ENCODE measurements at places on chromosomes 3 and 15. TPM values are rescaled to one million over a fixed set of nuclear protein-coding genes. Genes with fewer than 3 reads are reported as not detected.
A peak's percentile ranks its signal among the peaks of the same experiment; 100 is the strongest.

CFAP92 gene
- total RNA-seq: 0.68 TPM

FBXO40 gene
- total RNA-seq: 240 TPM

ASB14 gene
- total RNA-seq: 7.8 TPM

SSUH2 gene
- 2.7 TPM for total RNA-seq

DNA sequence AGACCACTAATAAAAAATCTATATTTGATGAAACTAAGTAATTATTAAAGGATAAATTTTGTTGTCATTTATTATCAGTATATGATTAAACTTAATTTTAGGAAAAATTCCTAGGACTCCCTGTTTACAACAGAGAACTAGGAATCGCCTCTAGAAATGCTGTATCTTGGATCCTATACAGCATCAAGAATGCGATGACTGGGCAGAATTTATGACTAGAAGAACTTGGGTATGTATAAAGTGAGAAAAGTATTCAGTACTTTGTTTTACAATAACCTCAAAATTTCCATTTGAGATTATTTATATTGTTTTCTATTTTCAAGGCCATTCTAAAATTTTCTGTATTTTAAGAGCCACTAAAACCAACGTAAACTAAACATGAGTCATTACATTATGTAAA is 82.3 kb upstream of the AGTR1 start:
- no peak for DNase-seq

DNA sequence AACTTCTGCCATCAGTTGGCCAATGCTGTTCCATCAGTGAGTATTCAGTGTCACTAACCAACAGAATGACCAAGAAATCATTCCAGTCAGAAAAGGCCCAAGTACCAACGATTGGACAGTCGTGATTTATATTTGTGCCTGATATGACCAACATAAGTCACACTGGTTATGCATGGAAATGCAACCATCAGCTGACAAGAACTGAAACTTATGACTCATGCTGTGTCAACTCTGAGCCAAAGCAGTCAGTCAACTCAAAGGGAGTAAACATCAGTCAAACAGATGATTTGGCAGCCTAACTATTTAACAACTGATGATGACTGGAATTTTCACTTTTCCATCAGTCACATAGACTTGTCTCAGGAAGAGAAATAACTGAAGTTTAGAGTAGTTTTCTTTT is 142.4 kb downstream of the ANXA2 start:
- no peak for DNase-seq

DNA sequence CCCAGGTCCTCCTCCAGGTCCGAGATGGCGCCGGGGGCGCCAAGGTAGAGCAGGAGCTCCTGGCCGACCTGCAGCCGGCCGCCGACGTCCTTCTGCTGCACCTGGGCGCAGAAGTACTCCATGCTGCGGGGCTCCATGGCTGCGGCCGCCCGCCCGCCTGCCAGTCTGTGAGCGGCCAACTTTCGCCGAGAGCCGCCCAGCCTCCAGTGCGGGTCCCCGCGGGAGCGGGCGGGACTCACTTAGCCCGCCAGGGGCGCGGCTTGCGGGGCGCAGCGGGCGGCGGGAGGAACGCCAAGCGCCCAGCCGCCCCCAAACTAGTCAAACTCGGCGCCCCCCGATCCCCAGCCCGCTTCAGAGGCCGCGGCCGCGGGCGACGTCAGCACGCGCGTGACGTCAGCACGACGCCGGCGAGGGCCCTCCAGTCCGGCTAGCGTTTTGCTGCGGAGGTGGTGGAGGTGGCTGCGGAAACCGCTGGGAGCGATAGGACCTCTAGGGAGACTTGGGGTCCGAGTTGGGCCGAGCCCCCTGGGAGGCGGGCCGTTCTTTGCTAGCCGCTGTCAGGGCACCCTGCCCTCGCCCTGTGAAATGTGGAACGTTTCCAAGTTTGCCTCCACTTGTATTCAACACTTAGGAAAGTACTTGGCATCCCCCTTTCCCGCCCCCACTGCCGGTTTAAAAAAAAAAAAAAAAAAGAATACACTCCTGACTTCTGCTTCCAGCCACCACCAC is at the start of gene CLASP2:
Gene CLASP2 (minus strand): TSS at position 389 of the 729 bp plus-strand sequence. CDS start 252 bp downstream, at position 137.
- peak; percentile 91 for DNase-seq

DNA sequence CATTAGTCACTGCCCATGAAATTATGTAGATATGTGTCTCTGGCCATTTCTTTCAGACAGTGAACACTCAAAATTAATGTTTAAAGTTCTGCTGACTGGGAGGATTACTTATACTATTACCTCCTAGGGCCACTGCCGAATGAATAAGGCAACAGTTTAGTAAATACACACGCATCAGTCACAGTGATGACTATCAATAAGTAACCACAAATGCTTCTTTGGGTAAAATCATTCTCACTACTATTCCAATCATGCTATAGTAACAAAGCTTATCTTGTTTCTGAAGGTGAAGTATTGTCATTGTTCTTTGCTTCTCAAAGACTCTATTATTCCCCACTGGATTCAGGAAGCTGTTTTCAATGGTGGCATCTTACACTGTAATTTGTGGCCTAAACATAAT is 478.8 kb downstream of the EPHA3 start:
- DNase-seq: no peak

DNA sequence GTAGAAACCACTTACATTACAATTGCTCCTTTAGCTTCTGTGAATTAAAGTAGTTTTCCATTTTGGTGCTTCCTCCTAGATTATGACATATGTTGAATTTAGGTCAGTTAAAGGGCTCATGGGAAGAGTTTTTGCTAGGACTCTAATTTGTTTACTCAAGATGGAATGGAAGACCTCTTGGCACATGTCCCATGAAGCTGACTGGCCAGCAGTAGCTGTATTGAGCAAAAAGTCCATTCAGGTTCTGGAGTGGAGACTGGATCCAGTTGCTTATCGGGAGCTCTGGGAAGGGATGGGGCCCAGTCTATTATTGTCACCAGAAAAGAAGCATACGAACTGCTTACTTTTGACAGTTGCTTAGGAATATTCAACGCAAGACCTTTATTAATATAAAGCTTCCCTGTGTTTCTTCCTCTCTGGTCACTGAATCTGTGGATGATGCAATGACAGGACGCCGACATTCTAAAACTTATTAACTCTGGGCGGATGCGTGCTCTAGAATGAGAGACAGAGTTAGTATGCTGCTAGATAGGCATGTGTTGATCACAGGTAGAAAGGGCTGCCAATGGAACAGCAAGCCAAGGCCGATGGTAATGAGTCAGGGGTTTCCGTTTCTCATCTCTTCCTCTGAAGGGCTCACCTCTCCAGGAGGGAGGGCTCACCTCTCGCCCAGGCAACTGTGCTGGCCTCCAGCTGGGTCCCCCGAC is 155.8 kb downstream of the NR1D2 start:
- no peak for DNase-seq

Data from heart right ventricle (tissue), 16 donors.